ENCODE measurements at places on chromosomes 5 and 9. TPM values are rescaled to one million over a fixed set of nuclear protein-coding genes. Genes with fewer than 3 reads are reported as not detected.

CNTNAP3 gene
- total RNA-seq, result 0.22 TPM

SPEF2 gene
- 0.29 TPM for total RNA-seq

C9 gene
- 0.51 TPM for total RNA-seq

NR5A1 gene
- 0.40 TPM for total RNA-seq

LCN1 gene
- not detected for total RNA-seq

MOB3B gene
- total RNA-seq, result 11.7 TPM

SMIM32 gene
- not detected for total RNA-seq

INSL6 gene
- total RNA-seq, result not detected

HBEGF gene
- total RNA-seq, result 0.98 TPM

All from K562 (cell line).